GM12892 (cell line): ENCODE measurements at places on chromosomes 4 and X.
A peak's percentile ranks its signal among the peaks of the same experiment; 100 is the strongest.

DNA sequence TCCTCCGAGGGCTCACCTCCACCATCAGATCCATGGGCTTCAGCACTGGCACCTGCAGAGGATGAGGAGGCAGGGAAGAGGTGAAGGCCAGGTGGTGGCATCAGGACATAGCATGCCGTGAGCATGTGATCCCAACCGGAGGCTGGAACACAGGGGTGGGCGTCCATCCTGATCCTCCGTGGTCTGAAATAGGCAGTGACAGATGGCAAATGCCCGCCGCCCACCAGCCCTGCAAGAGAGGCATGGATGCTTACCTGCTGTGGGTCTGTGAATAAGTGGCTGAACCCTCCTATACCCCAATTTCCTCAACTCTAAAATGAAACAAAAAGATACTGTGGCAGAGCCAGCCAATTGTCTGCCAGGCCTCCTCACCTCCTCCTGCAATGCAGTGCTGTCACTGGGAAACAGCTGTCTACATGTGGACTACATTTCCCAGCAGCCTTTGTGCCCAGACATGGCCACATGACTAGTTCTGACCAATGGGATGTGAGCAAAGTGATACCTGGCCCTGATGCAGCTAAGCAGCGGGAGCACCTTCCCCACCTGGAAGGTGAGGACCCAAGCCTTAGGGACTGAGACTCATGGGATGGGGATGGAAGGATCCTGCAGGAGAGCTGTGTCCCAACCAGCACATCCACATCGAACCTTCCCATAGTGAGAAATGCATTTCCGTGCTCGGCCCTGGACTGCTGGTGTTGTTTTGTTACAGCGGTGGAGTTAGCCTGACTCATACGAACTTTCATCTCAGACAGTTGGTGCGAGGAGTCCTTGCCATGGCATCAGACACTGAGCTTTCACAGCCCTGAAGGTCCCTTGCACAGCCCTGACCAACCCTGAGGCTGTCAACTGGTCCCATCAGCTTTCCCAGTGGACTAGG is 99.5 kb downstream of the PPP2R2C start:
- peak; percentile 67 for DNase-seq

GRCh38 chr4:26796081-26796480 is 64.6 kb upstream of the STIM2 start:
- no peak for DNase-seq

GRCh38 chr4:170274616-170275015 is 184.9 kb upstream of the AADAT start:
- no peak for DNase-seq

- no peak for DNase-seq
Observed at GRCh38 chrX:45722471-45722870, 521.8 kb upstream of the DIPK2B start.

- DNase-seq: no peak
Observed at GRCh38 chr4:123297836-123298235, 98.8 kb upstream of the SPRY1 start.

DNA sequence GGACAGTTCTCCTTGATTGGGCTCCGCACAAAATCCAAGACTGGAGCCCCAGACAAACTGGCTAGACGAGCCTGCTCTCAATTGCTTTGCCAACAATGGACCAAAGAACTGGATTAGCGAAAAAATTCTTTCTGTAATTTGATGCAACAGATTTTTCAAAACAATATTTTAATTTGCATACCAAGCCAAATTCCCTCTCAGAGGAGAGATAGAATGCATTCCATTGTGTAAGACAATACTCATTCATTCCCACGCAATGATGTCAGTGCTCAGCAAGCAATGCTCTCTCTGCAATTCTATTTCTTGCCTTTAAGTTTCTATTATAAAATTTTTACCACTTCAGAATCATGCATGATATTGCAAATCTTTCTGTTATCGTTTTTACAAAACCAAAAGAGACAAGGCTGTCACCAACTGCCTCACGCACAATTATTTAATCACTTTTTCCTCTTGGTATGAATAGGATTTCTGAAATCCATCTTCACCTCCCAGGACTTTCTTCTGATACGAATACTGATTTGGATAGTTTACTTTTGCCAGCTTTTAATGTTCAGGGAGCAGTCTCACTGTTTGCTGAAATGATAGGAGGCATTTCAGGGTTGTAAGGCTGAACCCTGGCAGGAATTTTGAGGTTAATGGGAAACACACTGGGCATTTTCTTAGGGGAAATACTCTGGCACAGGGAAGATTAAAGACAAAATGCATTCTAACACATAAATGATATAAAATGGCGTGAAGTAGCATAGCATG is 46.1 kb upstream of the HCCS start:
- no peak for DNase-seq
